ENCODE measurements at places on chromosomes 16 and 17.

GRCh38 chr17:44906763-44907728, 7.8 kb upstream of the EFTUD2 start:
- no peak for DNase-seq

DNA sequence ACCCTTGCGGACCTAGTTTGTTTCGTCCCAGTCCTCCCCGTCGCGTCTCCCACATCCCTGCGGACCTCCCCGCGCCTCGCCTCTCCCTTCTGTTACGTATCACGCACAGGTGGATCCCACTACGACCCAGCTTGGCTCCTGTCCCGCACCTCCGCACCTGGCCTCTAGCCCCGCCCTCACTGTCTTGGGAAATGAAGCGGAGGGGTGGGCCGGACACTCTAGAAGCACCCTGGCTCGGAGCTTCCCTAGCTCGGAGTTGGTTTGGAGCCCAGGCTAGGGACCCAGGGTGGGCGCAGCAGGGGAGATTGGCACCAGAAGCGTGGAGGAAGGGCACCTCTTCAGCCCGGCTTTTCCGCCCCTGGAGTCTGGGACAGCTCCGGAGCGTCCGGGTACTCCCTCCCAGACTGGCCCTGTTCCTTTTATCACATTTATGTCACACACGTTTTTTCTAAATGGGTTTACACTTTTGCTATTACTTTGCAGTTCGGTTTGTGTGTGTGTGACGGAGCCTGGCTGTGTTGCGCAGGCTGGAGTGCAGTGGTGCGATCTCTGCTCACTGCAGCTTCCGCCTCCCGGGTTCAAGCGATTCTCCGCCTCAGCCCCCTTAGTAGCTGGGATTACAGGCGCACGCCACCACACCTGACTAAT, 1.4 kb upstream of the CEMP1 start:
- DNase-seq: peak; percentile 79

- DNase-seq: no peak
These were observed 4.8 kb downstream of the SCN4A start for GRCh38 chr17:63967953-63968352.

DNA sequence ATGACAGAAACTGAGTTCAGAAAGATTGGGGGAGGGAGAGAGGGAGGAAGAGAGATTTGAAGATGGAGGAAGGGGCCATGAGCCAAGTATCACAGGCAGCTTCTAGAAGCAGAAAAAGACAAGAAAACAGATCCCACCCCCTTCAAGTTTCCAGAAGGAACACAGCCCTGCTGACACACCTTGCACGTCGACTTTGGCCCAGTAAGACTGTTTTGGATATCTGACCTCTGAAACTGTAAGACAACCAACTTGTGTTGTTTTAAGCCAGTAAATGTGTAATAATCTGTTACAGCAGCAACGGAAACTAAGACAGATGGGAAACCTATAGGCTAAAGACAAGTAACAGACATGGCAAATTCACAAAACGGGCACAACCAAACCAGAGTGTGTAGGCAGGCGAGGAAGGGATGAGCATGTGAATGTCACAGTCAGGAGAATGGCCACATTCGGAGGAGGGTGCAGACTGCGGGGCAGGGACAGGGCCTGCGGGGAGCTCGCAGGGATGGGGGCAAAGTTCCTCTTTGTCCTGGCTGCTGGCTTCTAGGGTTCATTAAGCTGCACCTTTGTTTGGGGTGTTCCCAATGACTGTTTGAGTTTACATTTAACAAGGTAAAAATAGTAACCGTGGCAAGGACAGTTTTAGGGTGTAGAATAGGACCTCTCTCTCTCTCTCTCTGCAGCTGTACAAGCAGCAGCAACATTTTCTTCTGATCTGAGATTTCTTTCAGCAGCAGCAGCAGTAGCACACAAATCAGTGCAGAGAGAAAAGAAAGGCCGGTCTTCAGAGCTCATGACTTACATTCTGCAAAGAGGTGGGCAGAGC, 18.3 kb upstream of the ATP2C2 start:
- DNase-seq: no peak

GRCh38 chr17:77369544-77369971, 228.8 kb downstream of the SEC14L1 start:
- no peak for DNase-seq

- DNase-seq: no peak
These were observed 100.2 kb downstream of the SYCE1L start for GRCh38 chr16:77299395-77299794.

DNA sequence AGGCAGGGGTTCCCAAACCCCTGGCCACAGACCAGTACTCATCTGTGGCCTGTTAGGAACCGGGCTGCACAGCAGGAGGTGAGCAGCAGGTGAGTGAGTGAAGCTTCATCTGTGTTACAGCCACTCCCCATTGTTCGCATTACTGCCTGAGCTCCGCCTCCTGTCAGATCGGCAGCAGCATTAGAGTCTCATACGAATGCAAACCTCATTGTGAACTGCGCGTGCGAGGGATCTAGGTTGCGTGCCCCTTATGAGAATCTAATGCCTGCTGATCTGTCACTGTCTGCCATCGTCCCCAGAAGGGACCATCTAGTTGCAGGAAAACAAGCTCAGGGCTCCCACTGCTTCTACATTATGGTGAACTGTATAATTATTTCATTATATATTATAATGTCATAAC, 25.1 kb upstream of the RMI2 start:
- DNase-seq: no peak

DNA sequence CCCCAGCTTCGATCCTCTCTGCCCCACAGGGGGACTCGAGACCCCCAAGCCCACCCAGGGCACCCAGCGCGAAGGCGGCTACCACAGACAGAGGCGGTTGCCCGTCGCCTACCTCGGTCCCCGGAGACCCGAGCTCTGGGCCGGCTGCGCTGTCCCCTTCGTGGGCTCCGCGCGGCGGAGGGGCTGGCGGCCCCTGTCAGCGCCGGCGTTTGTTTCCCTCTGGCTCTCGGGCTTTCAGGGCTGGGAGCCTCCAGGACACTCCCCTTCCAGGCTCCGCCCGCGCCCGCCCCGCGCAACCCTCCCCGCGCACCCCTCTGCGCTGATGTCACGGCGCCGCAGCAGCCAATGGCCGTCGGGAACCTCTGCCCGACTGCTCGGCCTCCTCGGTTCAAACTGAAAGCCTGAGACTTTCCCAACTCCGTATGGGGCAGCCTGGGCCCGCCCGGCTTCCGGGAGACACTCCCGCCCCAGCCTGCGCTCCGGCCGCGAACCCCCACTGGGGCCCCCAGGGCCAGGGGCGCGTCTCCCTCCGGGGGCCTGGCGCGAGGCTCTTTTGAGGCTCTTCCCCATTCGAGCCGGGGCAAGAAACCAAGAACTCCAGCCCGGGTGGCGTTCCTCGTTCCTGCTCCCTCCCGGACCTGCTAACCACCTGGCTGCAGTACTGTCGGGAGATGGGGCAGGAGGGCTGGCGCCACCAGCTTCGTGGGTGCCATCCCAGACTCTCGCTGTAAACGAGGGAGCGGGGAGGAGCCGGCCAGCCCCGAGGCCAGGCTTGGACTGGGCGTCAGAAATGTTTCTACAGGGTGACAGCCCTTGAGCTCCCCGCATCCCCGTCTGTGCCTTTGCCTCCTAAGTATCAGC, at the start of gene CDC42EP4:
Gene CDC42EP4, minus strand, starts transcription at position 221 of the 861 bp plus-strand sequence. CDS start 25,501 bp downstream, outside the sequence.
- DNase-seq: peak; percentile 98

- no peak for DNase-seq
These were observed 36.5 kb downstream of the NCOR1 start for GRCh38 chr17:16178836-16179235.

- no peak for DNase-seq
These were observed 21.2 kb upstream of the MTSS2 start for GRCh38 chr16:70706948-70707465.

DNA sequence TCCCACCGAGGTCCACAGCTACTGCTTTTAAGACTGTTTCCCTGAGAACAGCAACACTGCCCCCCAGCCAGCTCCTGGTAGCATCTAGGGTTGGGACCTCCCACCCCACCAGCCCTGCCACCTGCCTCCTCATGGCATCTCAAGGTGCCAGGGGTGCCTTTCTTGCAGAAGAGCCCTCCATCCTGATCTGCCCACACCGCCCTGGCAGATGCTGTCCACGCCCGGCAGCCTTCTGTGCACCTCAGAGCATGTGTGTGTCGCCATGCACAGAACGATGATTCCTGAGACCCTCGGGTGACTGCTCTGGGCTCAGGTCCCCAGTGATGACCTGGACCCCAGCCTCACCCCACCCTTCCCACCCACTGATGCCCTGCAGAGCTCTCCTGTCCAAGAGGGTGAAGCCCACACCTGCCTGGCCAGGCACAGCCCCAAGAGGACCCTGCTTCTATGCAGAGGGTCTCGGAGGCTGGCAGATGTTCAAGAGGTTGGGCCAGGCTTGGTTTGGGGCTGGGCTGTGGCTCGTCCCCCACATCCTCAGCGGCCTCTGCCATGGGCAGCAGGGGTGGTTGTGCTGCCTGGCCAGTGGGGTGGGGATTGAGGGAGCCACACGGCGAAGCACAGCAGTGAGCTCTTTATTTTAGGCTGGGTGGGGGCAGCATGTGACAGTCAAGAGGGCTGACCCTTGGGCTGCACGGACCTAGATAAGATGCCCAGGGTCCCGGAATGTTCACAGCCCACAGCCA, 5.2 kb upstream of the SPATA2L start:
- DNase-seq: no peak

DNA sequence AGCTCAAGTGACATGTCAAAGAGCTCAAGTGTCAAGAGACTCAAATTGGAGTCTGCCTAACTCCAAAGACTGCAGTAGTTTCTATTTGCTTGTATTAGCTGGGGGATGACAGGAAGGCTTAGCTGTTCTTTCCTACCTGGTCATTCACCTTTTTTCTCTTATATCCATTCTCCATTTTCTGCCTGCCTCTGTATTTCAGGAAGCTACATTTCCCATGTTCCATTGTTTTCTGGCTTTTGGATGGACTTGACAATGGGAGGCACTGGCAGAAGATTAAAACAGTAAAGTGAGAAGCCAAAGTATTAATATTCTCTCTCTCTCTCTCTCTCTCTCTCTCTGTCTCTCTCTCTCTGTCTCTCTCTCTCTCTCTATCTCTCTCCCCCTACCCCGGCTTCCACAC, 135.7 kb upstream of the ADAMTS18 start:
- DNase-seq: no peak

DNA sequence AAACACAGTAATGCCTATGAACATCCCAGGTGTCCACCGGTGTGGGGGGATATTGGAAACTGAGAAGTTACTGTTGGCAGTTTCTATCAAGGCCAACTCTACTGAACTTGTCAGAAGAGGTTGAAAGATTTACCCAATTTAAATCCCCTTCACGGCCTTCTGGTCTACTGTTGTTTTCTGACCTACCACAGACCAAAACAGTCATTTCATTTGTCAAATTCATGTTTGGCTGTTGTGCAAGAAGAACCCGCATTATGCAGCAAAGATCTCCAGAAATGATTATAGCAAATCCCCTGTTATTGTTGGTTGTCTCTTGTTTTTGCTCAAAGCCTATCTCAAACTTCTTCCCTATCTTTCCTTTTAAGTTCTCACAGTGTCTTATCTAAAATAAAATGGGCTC, 73.1 kb upstream of the MAF start:
- no peak for DNase-seq

GRCh38 chr16:81608523-81609209, 164.1 kb downstream of the CMIP start:
- no peak for DNase-seq

DNA sequence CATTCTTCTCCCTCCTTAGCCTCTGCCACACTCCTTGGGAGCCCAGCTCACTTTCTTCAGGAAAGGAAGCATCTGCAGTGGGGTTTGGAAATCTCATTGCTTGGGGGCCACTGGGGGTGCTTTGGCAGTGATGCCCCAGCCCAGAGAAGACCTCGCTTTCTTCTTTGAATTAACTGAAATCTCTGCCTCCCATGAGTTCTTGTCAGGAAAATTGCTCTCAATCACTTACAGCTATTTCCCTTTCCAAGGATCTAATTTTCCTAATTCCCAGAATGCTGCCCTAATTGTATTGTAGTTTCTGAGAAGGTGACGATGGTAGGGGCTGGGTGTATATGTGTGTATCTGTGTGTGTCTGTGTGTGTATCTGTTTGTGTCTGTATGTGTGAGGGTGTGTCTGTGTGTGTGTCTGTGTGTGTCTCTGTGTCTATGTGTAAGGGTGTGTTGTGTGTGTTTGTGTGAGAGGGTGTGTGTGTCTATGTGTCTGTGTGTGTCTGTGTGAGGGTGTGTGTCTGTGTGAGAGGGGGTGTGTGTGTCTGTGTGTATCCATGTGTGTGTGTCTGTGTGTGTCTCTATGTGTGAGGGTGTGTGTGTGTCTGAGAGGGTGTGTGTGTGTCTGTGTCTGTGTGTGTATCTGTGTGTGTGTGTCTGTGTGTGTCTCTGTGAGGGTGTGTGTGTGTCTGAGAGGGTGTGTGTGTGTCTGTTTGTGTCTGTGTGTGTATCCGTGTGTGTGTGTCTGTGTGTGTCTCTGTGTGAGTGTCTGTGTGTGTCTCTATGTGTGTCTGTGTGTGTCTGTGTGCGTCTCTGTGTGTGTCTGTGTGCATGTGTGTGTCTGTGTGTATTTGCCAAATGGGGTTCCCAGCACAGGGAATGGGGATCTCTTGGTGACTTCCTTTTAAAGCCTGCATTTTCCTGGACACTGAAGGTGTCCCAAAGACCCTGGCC, 83.5 kb upstream of the DNAJA2 start:
- no peak for DNase-seq

- DNase-seq: no peak
These were observed 59.1 kb downstream of the C17orf67 start for GRCh38 chr17:56774650-56775049.

DNA sequence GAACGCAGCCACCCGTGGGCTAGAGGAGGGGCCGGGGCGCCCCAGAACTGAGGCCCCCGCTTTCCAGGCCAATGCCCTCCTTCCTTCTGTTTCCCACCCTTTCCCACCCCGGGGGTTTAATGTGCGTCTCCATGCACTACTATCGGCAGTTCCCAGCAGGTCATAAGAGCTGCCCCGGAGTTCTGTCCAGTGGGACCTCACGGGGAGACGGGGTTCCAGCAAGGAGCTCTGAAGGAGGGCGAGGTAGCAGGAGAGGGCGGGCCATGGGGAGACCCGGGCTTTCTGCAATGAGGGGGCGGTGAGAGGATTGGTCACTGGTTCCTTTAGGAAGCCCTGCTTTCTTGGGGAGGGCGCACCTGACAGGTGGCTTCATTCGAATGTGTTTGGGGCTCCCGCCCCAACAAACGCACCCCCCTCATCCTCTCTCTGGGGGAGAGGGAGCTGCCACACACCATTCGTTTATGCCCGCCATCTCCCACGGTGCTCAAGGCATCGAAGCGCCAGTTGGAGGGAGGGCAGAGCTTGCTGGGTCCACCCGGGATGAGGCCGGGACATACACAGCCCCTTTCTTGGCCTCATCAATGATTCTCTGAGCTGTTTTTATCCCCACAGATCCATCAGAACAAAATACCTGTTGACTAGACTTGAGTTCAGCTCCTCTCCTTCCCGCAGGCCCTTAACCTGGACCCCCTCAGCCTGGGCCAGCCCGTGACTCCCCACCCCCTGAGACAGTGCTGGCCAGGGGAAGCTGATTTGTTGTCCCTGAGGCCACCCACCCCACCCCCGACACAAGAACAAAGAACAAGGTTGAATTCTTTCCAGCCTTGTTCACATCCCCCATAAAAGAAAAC, 44.1 kb downstream of the SLC7A5 start:
- no peak for DNase-seq
